PC-9 (cell line): ENCODE measurements at places on chromosomes 6 and 20. TPM values are rescaled to one million over a fixed set of nuclear protein-coding genes. Genes with fewer than 3 reads are reported as not detected.

Gene ANKEF1
- total RNA-seq, result 9.5 and 11.1 TPM in 2 replicates

Gene PLN
- total RNA-seq, result not detected in 2 replicates

Gene DEFB121
- not detected in 2 replicates for total RNA-seq

Gene IMPG1
- total RNA-seq, result not detected in 2 replicates

Gene KIAA1755
- total RNA-seq, result 0.22 and 0.30 TPM in 2 replicates

Gene MTFR2
- total RNA-seq, result 10.5 and 12.6 TPM in 2 replicates
